ENCODE measurements at places on chromosomes 1 and 21. TPM values are rescaled to one million over a fixed set of nuclear protein-coding genes. Genes with fewer than 3 reads are reported as not detected.

BSND gene
- total RNA-seq = not detected

DPT gene
- total RNA-seq = not detected

PALMD gene
- not detected for total RNA-seq

USP16 gene
- 45.7 TPM for total RNA-seq

CCDC185 gene
- total RNA-seq = not detected

CCDC181 gene
- 0.09 TPM for total RNA-seq

TCHH gene
- not detected for total RNA-seq

DVL1 gene
- 63.2 TPM for total RNA-seq

TRIM63 gene
- total RNA-seq = not detected

PTGFR gene
- total RNA-seq = not detected

ELAVL4 gene
- not detected for total RNA-seq

OLIG2 gene
- total RNA-seq = not detected

JUN gene
- 51.6 TPM for total RNA-seq

ST6GALNAC5 gene
- total RNA-seq = not detected

SH2D2A gene
- total RNA-seq = 282 TPM

SPRR4 gene
- not detected for total RNA-seq

ALX3 gene
- not detected for total RNA-seq
